ENCODE measurements at places on chromosomes 1 and 21. TPM values are rescaled to one million over a fixed set of nuclear protein-coding genes. Genes with fewer than 3 reads are reported as not detected.
A peak's percentile ranks its signal among the peaks of the same experiment; 100 is the strongest.

FAAH gene
- total RNA-seq: 17.1 TPM

SLC5A9 gene
- not detected for total RNA-seq

FAM167B gene
- total RNA-seq: not detected

AIRE gene
- total RNA-seq: 2.6 TPM

CCDC27 gene
- not detected for total RNA-seq

GRCh38 chr1:185325413-185325812 is 8.4 kb upstream of the IVNS1ABP start:
- DNase-seq: no peak

- peak; percentile 61 for DNase-seq
Observed at GRCh38 chr1:39575191-39576015, 1.2 kb downstream of the PABPC4 start.

GRCh38 chr1:112818990-112819689 is 104.0 kb upstream of the PPM1J start:
- DNase-seq: no peak

DNA sequence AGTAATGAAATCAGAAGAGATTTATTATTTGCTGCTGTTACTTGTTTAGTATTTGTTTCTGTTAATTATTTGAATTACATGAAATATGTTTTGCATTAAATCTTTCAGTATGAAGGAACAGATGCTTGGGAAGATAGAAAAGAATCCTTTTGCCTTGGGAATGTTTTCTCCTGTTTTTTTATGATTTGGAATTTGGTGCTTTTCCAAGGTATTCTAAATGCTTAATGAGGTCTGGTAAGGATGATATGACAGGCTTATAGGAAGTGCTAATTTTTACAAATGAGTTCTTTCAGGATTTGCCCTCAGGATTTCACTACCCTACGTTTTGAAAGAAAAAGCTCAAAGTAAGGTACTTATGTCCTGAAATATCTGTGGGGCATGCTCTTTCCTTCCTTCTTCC is 25.6 kb upstream of the ST6GALNAC3 start:
- no peak for DNase-seq

GRCh38 chr1:159071970-159072582 is 4.5 kb downstream of the AIM2 start:
- peak; percentile 32 for DNase-seq

GRCh38 chr1:176552999-176553398 is 90.0 kb downstream of the PAPPA2 start:
- DNase-seq: no peak

GRCh38 chr1:3673381-3674099 is 21.2 kb downstream of the TP73 start:
- DNase-seq: no peak

GRCh38 chr1:8170059-8170835 is 144.1 kb upstream of the ERRFI1 start:
- no peak for DNase-seq

DNA sequence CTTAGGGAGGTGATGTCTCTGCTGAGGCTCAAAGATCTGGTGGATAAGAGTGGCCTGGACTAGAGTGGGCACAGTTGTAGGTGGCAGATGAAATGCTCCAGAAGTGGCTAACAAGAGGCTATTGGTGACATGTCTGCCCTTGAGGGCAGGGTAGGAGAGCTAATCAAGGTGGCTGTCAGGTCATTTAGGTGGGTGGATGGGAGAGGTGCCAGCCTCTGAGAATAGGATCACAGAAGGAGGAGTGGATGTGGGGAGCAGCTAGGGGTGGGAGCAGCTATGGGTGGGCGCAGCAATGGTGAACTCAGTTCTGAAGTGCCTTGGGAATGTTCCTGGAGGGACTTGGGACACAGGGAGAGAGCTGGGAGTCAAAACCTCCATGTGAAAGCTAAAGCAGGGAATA is 142.0 kb upstream of the GRIK3 start:
- no peak for DNase-seq

- DNase-seq: no peak
Observed at GRCh38 chr1:2400950-2401649, 9.5 kb downstream of the RER1 start.

DNA sequence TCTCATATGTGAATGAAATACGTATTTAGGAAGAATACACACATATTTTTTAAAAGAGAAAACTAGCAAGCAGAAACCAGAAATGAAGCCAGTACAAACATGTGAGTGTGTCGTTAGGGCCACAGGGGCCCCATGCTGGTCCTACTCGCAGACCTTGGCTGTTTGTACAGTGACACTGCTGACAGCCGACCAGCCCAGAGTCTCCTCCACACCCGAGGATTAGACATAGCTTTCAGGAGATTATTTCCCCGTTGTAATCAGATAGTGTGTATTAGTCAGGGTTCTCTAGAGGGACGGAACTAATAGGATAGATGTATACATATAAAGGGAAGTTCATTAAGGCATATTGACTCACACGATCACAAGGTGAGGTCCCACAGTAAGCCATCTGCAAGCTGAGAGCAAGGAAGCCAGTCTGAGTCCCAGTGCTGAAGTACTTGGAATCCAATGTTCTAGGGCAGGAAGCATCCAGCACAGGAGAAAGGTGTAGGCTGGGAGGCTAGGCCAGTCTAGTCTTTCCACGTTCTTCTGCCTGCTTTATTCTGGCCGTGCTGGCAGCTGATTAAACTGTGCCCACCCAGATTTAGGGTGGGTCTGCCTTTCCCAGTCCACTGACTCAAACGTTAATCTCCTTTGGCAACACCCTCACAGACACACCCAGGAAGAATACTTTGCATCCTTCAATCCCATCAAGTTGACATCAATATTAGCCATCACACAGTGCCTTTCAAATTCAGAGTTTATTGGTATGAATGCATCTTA is 51.2 kb downstream of the DIP2A start:
- DNase-seq: no peak

DNA sequence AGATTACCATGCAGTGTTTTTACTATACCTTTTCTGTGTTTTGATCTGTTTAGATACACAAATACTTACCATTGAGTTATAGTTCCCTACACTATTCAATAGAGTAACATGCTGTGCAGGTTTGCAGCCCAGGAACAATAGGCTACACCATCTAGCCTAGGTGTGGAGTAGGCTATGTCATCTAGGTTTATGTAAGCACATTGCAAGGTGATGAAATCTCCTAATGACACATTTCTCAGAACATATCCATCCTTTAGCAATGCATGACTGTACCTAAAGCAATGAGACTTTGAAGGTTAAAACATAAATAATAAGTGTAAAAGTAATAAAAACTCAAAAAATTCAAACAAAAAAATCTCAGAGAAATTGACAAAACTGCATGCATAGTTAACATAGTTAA is 358.6 kb downstream of the USH2A start:
- DNase-seq: no peak
